ENCODE measurements at places on chromosomes 12 and 14.

DNA sequence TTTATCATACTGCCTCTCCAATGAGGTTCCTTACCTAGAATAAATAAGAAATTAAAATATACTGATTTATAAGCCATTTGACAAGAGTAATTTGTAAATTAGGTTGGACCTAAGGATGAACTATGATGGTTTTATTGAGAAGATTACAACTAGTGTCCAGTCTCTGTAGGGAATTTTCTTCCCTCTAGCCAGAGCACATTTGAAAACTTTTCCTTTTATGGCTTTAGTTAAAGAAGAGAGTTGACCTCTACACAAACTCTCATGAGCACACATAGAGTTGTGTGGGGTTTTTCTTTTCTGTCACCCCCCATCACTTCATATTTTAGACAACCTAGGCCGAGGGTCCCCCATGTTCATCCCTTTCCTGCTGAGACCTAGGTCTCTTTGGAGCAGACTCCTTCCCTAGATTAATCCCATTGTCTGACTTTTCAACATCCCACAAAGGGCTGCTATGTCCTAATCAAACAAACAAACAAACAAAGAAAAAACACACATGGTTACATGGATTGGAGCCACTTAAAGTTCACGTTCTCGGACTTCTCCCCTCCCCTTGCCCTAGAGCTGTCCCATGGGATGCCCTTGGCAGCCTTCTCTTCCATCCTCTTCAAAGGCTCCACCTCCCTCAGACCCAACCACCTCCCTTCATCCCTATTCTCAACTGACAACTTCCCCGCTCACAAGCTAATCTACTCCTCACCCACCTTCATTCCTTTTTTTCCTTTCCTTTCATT, 40.7 kb downstream of the GPR135 start:
- no peak for DNase-seq

DNA sequence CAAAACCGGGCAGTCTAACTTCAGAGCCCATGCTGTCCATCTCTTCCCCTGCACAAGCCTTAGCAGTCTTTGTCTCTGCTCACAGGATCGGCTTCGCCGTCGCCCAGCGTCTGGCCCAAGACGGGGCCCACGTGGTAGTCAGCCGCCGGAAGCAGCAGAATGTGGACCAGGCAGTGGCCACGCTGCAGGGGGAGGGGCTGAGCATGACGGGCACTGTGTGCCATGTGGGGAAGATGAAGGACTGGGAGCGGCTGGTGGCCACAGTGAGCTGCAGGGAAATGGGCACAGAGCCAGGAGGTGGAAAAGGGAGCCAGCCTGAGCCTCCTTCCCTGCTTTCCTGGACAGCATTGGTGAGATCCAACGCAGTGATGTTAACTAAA, 14.2 kb upstream of the CARMIL3 start:
- DNase-seq, result no peak

DNA sequence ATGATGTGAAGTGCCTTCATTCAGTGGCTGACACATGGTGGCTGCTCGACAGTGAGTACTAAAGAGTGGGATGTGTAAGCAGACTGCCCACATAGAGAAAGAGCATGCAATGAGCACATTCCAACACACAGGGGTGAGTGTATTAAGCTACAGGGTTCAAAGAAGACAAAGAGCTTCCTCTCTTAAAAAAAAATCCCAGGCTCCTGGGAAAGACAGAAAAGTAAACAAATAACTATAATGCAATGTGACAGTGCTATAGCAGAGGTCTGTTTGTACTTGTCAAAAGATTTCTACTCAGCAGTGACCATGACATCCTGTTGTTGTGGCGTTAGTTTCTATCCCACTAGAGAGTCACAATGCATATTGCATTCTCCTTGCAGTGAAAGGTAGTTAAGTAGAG, 12.4 kb upstream of the PCNX1 start:
- DNase-seq, result no peak

GRCh38 chr12:7210642-7211151, 21.2 kb downstream of the PEX5 start:
- no peak for DNase-seq

- DNase-seq, result no peak
These were observed 11.1 kb upstream of the RTL1 start for GRCh38 chr14:100914597-100915021.

- DNase-seq, result no peak
These were observed 32.8 kb downstream of the UBE3B start for GRCh38 chr12:109510196-109510595.

DNA sequence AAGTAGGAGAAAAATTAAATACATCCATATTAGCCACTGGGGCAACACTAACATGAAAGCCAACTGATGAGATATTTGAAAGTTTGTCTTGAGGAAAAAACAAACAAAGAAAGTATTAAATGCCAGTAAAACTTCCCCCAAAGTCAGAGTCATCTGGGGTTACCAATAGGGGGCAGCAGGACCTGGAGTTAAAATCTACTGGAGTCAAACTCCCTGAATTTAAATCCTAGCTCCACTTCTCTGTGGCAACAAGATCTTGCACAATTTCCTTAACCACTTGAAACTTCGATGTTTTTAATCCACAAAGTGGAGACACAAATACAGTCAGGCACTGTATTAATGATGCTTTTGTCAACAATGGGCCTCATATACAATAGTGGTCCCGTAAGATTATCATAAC, 14.4 kb downstream of the PLEKHG7 start:
- DNase-seq, result no peak

DNA sequence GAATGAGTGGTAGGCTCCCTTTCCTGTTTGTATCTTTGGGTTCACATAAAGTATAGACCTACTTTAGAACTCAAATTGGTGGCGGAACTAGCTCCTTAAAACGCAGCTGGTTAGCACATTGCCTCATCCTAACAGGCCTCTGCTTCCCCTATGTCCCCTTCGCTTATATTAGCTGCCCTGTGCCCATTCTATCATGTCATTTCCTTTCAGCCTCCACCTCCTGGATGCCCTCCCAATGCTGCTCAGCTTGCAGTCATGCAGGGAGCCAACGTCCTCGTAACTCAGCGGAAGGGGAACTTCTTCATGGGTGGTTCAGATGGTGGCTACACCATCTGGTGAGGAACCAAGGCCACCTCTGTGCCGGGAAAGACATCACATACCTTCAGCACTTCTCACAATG, 3.5 kb downstream of the DAZAP2 start:
- DNase-seq, result no peak

GRCh38 chr12:6452245-6452943, 552 bp downstream of the TAPBPL start:
- no peak for DNase-seq

- DNase-seq, result no peak
These were observed 8.5 kb downstream of the KRT85 start for GRCh38 chr12:52358575-52359350.

DNA sequence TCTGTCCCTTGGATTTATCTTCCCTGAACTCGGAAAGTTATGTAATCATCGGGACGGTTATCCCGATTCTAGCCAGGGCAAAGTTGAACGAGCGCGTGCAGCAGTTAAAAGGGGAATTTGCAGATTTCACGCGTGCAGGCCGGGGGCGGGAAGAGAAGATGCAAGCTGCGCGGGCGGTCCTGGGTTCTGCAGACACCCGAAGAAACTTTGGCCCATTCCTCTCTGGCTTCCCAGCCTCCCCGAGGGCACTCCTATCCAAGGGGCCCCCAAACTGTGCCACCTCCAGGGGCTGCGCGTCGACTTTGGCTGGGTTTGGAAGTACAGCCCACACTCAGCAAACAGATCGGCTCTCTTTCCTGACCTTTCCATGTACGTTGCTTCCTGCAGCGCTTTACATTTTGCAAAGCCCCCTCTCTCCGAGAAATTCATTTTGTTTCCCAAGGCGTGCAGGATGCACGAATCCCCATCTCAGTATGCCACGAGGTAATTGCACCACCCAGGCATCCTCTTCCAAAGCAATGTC, 941 bp upstream of the PPP1CC start:
- DNase-seq, result no peak

DNA sequence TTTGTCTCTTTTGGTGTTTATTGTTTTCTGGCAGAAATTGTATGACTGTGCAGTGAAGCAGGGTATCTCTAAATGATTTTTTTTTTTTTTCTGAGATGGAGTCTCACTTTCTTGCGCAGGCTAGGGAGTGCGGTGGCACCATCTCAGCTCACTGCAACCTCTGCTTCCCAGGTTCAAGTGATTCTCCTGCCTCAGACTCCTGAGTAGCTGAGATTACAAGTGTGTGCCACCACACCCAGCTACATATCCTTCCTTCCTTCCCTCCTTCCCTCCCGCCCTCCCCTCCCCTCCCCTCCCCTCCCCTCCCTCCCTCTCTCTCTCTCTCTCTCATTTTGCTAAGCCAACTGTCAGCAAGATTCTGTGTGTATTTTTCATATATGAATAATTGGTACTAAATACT, 94.4 kb downstream of the PPHLN1 start:
- DNase-seq, result no peak

- DNase-seq, result no peak
These were observed 96.7 kb downstream of the NUAK1 start for GRCh38 chr12:106042037-106042436.

- DNase-seq, result peak; percentile 38
These were observed 37.5 kb downstream of the EMP1 start for GRCh38 chr12:13233830-13234641.

GRCh38 chr12:112599871-112600270, 181.1 kb downstream of the PTPN11 start:
- no peak for DNase-seq

- no peak for DNase-seq
These were observed 74.6 kb upstream of the BBS10 start for GRCh38 chr12:76422543-76423438.

- DNase-seq, result no peak
These were observed 7.8 kb downstream of the LHX5 start for GRCh38 chr12:113463746-113464451.

Measured in iPS DF 19.7 (cell line).